ENCODE measurements at places on chromosomes 5 and 9.

DNA sequence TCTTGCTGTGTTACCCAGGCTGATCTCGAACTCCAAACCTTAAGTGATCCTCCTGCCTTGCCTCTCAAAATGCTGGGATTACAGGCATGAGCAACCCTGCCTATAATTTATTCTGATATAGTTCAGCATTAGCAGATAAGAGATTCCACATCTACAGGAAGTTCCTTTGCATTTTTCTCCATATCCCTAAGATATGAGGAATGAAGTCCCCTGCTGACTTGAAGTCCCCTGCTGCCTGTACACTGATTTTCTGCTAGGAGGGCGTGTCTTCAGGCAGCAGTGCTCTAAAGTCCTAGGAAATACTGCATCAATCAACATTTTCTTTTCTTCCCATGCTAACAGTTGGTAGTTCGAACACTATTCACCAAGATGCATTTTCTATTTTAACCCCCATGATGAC, 105.8 kb downstream of the ARHGAP26 start:
- no peak for DNase-seq

- no peak for DNase-seq
Measured at GRCh38 chr5:7808998-7809397, 41.9 kb downstream of the CFAP90 start.

DNA sequence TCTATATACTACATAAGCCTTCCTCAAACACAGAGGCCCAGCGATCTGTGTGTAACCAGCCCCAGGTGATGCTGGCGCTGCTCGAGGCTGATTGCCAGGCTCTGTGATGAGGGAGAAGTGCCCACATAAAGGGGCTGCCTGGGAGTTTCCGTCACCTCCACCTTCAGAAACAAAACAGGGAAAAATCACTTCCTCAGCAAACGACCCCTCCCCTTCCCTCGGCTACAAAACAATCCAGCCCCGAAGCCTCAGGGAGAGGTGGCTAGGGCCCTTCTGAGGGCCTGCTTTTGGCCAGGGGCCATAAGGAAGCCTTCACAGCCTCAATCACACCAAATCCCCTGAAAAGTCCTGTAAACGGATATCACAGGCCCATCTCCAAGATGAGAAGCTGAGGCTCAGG, 51.1 kb downstream of the DAP start:
- DNase-seq, result no peak

DNA sequence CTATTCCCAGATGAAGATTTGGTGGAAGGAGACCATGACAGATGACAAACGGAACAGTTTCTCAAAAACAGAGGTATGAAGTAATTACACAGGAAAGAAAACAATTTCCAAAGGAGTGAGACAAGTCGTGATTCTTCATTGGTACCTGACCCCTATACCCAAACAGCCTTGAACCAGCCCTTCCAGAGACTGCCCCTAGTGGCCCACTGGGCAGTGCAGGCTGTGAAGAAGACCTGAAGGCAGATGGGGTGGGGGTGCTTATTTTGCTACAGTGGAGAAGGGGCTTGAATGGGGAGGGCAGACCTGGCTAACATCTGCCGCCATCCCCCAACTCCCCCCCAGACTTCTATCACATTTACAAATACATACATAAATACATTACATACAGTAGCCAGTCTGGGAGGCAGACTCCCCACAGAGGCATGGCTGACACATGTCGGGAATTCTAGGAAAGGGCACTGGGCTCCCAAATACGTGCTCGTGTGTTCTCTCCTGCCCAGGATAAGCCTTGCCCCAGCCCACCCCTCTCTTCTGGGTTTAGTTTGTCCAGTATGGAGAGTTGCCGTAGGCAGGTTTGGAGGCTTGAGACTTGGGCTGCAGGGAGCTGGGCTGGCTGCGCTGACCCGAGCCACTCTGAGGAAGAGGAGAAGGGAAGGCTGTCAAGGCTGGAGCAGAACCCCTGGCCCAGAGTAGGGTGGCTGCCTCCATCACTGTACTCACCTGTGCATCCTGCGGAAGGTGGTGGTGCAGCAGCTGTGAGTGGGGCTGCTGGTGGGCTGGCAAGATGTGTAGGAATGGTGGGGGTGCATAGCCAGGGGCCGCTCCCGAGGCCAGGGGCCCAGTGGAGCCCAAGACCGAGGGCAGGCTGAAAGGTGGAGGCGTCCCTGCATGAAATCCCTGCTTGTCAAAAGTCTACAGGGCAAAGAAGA, 105.3 kb downstream of the UBE2R2 start:
- DNase-seq, result no peak

DNA sequence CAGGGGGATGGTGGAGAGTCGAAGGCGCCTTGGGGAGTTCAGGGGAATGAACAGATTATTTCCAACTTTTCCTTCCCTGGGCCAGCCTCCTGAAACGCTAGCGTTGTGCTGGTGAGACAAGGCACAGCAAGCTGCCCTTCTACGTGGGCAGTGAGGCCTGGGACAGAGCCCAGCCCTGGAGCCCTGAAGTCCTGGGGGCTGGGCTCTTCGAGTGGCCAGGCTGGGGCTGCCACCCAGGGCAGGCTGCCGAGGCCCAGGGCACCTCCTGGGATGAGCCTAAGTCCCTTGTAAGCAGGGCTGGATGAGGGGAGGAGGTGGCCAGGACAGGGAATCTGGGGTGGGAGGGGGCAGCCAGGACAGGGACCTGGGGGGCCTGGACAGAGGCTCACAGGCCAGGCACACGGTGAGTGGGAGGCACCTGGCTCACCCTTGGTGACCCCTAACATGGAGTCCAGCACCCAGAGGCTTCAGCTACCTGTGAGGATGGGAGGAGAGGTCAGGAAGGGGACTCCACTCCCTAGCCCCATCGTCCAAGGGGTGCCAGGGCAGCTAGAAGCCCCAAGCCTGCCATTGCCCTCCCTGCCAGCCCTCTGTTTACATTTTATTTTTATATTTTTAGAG, 1.3 kb upstream of the LCN12 start:
- DNase-seq, result no peak

DNA sequence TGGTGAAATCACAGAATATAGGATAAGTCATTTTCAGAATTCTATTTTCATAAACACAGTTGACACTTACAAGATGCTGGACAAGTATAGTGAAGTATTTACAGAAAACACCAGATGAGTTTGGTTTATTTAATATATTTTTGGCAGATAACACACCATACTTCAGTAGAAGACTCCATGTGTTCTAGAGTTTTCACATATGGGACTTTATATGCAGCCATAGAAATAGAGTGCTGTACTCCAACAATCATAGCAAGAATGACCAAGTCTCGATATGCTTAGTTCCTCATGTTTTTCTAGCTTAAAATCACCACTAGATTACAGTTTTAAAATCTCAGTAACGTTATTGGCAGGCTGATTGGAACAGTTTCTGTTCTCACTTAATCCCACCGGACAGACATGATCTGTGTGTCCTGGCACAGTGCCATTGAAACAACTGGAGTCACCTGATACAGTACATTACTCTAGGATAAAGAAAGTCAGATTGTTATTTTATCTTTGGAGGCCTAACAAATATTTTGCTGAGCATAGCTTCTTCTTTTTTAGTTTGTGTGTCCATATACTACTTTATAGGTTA, 45.8 kb upstream of the ERBIN start:
- no peak for DNase-seq

DNA sequence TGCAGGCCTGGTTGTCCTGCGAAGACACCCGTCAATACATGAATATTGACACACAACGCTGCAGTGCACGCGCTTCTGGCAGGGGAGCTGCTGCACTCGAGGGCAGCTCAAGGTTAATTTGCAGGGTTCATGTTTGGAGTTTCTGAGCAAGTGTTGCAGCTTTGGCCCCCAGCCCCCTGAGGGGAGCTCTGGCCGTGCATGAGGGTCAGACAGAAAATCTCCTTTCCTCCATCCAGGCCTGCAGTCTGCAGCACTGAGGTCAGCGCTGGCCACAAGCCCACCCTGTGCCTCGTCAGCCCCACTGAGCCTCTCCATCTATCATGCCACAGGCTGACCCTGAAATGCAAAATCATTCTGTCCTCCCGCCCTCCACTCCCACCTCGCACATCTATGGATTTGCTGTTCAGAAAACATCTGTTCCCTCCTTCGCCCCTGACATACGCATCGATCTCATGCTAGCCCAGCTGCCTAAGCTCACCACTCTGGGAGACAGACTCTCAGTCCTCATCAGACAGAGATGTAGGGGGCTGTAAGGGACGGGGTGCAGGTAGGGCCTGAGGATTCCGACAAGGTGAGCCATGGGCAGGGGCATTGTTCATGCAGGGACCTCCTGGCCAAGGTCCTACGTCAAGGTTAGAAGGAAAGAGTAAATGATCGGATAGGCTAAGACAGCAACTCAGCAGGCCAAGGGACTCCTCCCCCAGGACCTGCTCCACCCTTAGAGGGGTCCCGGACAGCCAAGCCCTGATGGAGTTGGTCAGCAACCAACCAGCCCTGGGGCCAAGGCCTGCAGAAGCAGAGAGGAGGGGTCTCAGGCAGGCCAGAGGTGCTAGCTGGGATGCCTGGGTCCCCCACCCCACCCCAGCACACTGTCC, 125.1 kb downstream of the KCNIP1 start:
- DNase-seq, result no peak

GRCh38 chr9:92561374-92562330, 25.9 kb upstream of the ECM2 start:
- DNase-seq, result peak; percentile 49

GRCh38 chr5:165242646-165243045, 1737.2 kb downstream of the MAT2B start:
- no peak for DNase-seq

DNA sequence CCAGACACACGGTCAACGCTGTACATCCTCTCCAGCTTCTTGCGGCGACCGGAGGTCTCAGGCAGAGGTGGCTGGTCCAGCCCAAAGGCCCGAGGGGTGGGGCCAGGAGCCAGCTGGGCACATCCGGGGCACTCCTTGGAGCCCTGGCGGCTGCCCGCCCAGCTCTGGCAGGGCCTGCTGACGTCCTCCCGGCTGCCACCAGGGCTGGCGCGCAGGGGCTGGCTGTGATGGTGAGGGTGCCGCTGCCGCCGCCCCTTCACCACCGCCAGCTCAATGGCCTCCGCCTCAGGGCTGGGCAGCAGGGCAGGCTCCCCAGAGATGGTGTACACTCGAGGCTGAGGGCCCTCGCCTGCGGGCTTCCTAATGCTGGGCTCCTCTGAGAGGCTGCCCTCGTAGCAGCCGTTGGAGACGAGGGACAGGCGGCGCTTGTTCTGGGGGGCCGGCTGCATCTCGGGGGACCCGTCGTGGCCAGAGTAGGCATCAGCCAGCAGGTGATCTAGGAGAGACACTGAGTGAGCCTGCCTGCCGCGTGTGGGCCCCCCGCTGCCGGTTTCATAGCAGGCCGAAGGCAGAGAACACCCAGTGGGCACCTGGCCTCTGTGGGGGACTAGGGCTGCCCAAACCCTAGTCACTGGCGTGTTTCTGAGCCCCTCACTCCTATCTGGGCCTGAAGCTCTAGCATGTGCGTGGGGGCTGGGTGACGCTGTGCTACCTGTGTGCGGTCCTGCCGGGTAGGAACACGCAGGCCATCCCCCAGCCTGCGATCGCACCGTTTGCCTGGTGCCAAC, 1.5 kb downstream of the NSMF start:
- no peak for DNase-seq

DNA sequence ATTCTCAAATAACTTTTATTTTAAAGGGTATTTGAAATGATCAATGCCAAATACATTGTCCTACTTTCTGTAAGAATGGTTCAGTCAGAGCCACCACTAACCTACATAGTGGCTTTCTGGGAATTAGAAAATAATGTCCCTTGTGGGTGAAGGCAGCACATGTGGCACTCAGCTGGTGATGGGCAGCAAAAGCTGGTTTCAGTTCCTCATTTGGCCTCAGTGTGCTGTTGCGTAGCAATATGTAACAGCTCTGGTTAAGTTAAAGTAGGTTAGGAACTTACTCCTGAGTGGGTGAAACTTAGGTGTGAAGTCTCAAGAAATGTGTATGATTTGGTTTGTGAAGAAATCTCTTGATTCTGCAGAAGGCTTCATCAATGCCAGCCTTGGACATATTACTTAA, 99.6 kb upstream of the SPEF2 start:
- DNase-seq, result no peak

GRCh38 chr9:111150181-111150580, 111.9 kb upstream of the LPAR1 start:
- DNase-seq, result no peak

DNA sequence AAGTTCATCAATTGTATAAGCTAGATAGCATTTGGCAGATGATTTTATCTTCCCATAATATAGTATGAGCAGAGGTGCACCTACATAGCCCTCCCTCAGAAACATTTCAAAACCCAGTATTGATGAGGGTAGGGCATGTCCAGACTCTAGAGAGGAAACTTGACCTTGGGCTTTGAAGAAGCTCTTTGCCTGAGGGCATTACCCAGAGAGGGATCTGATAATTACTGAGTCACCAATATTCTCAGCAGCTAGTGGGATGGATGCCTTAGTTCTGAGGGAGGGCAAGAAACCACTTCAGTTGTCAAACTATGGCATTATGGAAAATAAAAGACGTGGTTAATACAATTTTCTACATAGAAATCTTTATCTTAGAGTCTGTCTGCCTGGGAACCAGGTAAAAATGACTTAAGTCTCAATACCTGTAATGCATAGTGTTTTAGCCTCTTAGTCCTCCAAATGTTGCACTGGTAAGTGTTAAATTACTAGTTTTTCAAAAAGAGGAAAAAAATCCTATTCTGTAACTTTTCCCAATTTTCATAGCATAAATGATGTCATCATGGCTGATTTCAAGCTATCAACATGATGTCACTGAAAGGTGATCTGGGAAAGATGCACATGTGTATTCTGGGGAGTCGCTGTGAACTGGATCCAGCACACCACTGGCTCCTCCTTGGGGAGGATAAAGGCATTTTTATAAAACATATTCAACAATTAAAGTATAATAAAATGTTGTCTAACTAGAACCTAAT, 809.0 kb downstream of the KCTD16 start:
- DNase-seq, result no peak

- no peak for DNase-seq
Measured at GRCh38 chr5:172692981-172693380, 51.9 kb downstream of the NEURL1B start.

DNA sequence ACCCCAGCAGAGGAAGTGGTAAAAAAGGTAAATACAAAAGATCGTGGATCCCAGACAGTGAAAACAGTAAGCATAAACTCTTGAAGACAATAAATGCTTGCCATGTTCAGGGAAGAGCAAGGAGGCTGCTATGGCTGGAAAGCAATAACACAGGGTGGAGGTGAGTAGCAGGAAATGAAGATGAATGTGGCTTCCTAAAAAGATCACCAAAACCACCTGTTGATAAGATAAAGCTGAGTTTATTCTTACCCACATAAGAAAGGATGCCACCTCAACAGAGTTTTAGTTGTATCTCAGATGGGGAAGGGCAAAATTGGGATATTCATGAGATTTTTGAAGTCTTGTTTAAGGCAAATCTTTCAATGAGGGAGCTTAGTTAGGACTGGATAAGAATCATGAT, 273.3 kb downstream of the MSX2 start:
- DNase-seq, result no peak

DNA sequence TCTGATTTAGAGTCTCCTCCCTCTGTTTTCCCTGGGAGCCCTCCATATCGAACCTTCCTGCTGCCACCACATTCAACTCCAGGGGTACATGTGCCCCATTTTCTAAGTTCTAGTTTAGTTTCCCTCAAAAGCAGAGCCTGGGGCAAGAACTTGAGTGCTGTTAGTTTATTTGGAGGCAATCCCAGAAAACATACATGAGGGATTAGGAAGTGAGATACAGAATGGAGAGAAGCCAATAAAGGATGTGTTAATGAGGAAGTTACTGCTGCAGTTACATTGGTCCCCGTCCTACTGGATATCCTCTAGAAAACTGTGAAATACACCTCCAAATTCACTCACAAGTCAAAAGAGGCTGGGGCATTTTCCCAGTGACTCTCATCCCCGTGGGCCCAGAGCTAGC, 159.4 kb upstream of the SMARCA2 start:
- no peak for DNase-seq

- DNase-seq, result no peak
Measured at GRCh38 chr5:54883374-54884194, 101.8 kb downstream of the ESM1 start.

- no peak for DNase-seq
Measured at GRCh38 chr5:26430323-26430722, 608.1 kb downstream of the CDH9 start.

Data from HFF-Myc (cell line).